ENCODE measurements at places on chromosomes 13 and 19.

GRCh38 chr13:48594096-48594815, 59.5 kb upstream of the CYSLTR2 start:
- no peak for DNase-seq

DNA sequence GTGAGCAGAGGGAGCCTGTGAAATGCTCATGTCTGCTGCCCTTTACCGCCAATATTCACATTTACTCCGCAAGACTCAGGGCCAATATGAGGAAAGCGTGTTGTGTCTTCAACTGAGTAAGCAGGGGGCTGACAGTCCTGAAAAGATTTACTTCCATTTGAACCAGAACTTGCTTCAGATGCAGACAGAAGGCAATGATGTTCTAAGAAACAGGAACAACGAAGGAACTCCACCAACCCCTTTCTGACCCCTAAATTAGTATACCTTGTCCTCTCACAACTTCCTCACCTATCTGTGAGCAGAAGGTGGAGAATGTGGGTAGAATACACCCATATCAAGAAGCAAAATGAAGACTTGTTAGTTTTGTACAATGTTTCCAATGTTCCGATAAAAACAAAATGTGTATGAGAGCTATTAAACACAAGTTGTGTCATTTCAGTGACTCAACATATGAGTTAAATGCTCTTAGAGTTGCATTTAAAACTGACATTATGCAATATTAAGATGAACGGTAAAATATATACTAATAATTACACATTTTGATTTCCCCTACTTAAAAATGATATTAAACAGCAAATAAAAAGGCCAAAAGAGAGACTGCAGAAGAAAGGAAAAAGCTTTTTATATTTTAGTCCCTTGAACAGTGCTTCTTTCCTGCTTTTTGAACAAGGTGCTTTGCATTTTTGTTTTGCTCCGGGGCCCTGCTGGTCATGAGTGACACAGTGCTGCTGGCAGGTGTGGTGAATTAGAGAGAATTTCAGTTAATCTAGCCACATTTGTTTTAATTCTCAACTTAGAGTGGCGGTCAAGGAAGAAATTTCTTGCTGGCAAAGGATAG, 16.0 kb downstream of the TMEM272 start:
- no peak for DNase-seq

DNA sequence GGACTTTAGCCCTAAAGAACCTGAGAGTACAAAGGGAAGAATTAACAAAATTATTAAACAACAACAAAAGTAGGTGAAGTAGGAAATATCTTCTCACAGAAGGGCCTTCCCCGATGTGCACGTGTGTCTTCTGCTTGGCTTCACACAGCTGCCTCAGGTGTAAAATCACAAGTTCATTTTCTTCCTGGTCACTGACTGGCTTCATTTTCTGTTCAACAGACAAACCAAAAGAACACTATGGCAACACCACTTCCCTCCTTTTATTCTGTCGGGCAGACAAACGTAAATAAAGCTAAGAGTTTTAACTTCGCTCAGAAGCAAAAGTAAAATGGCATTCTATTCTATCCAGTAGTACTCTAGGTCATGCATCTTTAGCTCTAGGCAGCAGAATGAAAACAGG, 140.9 kb downstream of the TBC1D4 start:
- DNase-seq: no peak

DNA sequence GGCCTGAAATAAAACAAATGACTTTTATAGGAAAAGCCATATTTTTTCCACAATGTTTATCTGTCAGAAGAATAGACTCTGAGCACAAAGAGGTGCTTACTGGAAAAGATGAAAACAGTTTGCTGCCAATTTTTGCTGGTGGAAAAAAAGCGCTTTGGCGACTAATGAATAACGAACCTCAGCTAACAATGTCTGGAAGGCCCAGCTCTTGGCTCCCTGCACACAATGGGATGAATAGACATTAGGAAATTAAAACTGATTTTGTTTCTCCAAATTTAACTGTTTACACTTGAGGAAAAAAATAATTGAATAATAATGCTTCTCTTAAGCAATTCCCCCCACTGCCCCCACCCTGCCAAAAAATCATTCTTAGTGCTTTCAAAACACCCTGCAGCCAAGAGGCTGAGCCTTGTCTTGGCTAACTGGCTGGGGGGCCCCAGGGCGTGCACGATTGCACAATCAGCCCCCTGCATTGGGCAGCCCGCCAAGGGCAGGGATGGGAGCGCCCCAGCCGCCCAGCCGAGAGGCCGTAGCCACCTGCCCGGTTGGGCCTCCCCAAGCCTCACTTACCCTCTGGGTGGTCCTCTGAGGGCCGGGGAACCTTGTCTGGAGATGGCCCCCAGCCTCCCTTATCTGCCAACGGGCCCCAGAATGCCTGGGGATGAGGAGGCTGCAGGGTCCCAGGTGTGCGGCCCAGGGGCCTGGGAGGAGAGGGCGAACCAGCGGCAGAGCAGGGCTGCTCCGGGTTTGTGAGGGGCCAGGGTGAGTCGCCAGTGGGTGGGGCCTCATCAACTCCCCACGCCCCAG, 16.8 kb downstream of the CEBPG start:
- no peak for DNase-seq

DNA sequence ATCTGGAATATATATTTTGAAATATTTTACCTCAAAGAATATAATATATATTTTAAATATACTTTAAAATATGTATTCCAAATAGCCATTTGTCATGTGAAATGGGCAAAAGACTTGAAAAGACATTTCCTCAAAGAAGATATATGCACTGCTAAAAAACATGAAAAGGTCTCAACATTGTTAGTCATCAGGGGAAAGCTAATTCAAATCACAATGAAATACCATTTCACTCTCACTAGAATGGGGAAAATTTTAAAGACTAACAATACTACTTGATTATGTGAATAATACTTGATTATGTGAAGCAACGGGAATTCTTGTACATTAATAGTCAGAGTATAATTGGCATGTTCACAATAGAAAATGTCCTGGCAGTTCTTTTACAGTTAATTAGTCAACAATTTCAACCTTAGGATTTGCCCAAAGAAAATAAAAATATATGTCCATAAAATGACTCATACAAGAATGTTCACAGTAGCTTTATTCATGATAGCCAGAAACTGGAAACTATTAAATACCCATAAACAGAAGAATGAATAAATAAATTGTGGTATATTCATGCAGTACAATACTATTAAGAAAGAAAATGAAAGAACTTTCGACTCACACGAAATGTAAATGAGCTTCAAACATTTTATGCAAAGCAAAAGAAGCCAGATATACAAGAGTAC, 6.8 kb upstream of the KBTBD6 start:
- no peak for DNase-seq

GRCh38 chr13:40026741-40027140, 371.3 kb downstream of the COG6 start:
- no peak for DNase-seq

DNA sequence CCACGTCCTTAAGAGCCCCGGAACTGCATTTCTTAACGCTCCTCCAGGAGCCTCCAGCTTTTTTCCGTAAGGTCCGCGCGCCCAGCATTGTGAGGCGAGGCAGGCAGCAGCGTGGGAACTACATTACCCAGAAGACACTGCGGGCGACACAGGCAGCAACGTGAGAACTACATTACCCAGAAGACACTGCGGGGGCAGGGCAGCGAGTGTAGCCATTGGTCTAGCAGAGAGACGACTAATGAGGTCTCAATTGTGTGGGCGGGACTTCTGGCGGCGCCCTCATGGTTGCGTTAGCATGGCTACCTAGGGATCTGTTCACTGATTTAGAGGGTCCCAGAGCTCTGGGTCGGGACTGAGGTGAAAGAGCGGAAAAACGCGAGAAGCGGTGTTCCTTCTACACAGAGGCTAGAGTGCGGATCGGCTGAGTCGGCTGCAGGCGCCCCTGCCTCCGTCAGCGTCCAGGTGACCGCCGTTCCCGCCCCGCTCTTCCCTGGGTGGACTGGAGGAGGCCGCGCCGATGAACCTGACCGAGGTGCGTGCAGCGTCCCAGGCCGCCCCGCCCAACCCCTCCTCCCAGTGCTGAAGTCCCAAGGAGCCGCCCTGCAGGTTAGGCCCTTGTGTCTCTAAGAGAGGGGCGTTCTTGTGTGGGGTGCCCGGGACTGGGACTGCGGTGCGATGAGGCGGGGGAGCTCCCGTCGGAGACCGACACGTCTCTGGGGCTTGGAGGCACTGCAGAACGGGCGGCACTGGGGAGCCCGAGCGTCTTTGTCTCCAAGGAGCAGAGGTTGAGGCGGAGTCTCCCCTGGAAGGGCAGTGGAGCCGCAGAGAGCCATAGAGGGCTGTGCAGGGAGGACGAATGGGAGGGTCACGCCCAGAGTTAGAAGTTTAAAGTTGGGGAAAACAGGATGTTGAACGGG, at the start of gene ZNF749:
Gene ZNF749, plus strand, starts transcription at position 264 of the 917 bp plus-strand sequence. Its CDS starts 254 bp downstream, at position 518.
- DNase-seq: peak; percentile 99

GRCh38 chr13:51961493-51962403, 49.5 kb downstream of the ATP7B start:
- no peak for DNase-seq

- no peak for DNase-seq
Measured at GRCh38 chr13:24605923-24606372, 74.3 kb upstream of the ATP12A start.

- DNase-seq: no peak
Measured at GRCh38 chr13:27551562-27551961, 68.8 kb downstream of the LNX2 start.

GRCh38 chr19:53993448-53993847, 2.0 kb downstream of the CACNG6 start:
- no peak for DNase-seq

- DNase-seq: no peak
Measured at GRCh38 chr13:27054760-27055159, 116.9 kb downstream of the USP12 start.

- no peak for DNase-seq
Measured at GRCh38 chr13:95023405-95023804, 277.8 kb downstream of the ABCC4 start.

- DNase-seq: no peak
Measured at GRCh38 chr13:75417012-75417384, 65.0 kb downstream of the TBC1D4 start.
